ENCODE measurements at places on chromosomes 6 and 20.
A peak's percentile ranks its signal among the peaks of the same experiment; 100 is the strongest.

- no peak for DNase-seq
Measured at GRCh38 chr6:141580131-141580530, 552.6 kb upstream of the GJE1 start.

- DNase-seq = no peak
Measured at GRCh38 chr6:24755279-24755678, 19.5 kb upstream of the GMNN start.

GRCh38 chr6:29995340-29995777, 53.0 kb downstream of the HLA-A start:
- no peak for DNase-seq

GRCh38 chr6:101926149-101926925, 532.8 kb downstream of the GRIK2 start:
- no peak for DNase-seq

DNA sequence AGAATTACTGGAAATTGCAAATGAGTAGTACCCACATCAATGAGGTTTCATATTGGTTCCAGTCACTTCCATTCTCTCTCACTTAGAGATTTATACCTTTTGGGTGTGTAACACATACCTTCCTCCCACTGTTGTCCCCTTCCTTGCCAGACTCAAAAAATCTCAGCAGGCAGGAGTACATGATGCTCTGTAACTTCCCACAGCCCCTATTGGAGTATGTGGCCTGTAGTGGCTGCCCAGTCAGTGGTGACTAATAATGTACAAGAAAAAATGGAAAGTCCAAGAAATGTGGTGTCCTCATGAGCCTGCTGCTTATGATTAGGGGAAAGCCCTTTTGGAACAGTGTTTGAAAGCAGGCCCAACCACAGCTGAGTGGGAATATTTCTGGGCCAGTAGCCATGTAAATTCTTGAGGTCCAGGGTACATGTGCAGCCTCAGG, 312.0 kb downstream of the ZFAND3 start:
- no peak for DNase-seq

DNA sequence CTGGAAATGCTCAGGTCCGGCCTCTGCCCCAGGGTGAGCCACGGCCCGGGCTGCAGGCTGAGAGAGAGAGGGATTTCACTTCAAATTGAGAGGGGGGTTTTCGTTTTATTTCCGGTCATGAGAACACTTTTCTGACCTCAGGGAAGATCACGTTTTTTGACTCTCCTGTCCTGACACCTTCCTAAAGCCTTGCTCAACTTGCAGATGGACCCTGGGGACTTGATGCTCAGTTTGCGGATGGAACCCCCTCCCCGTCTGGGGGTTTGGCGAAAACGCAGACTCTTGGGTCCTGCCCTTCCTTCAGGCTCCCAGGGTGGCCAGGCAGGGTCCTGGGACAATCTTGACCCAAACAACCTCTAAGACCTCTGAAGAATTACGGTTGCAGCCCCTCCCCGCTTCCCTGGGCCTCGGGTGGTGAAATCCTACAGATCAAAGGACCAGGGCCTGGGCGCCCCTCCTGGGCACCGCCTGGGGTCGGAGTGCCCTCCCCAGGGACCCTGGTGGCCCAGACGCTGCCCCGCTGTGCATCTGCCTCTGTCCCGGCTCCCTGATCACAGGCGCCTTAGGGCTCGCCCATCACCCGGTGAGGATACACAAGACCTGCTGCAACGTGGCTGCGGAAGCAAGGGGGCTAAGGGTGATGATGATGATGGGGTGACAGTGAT, 148.2 kb downstream of the ERMARD start:
- DNase-seq = no peak

- peak; percentile 49 for DNase-seq
Measured at GRCh38 chr6:43772681-43773049, 2.7 kb downstream of the VEGFA start.

- no peak for DNase-seq
Measured at GRCh38 chr20:51959066-51959542, 156.8 kb upstream of the SALL4 start.

DNA sequence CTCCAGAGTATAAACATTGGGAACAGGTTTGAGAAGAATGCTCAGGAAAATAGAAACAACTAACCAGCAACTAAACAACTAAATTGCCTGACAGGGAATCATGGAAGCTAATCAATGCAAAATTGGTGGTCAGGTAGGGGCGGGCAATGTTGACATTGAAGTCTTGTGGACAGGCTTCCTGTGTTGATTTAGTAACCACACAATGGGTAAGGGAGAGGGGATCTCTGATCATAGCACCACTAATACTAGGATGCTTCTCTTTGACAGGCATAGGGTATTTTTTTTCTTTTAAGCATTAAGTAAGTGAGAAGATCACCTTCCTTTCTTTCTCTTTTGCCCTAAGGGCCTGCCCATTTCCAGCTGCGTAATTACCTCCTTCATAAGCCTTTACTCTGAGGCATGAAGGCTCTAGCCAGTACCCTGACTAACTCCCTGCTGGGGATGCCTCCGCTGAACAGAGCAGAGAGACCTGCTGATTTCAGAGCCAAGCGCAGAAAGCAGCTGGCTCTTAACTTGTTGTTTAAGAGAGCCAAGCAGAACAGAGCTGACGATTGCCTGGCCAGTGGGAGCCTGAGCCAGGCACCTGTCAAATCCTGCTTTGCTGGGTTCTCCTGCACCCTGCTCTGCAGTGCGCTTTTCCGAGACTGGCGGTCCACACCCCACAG, 118.7 kb downstream of the BMP2 start:
- no peak for DNase-seq

- no peak for DNase-seq
Measured at GRCh38 chr20:52294106-52294628, 102.6 kb upstream of the ZFP64 start.

GRCh38 chr6:149140910-149141290, 176.6 kb upstream of the TAB2 start:
- DNase-seq = no peak

- DNase-seq = no peak
Measured at GRCh38 chr20:46214824-46215488, 93.3 kb downstream of the CDH22 start.

DNA sequence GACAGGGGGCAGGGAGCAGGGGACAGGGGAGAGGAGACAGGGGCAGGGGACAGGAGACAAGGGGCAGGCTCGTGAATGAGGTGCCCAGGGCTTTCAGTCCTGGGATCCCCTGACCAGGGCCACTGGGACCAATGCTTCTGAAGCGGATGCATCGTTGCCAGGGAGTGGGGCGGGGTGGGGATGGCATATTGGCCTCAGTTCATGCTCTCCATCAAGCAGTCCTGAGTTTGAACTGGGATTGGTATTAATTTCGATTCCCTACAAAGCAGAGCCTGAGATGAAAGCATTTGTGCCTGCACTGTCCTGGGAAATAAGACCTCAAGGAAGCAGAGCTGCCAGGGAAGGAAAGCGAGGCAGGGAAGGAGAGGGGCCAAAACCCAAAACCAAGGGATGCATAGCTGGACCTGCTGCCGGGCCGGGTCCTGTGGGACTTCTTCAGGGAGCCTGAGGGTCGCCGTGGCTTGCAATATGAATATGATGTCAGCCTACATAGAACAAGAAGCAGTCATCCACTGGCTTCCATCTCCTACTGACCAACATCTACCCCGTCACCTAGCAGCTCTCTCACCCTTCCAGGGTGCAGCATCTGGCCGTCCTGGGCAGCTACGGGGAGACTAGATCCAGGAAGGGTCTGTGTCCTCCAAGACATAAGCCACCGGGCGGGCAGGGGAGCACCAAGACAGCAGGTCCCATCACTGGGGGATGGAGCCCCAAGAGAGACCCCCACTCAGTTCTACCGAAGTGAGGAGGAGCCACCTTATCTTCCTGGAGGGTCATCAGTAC, 233.3 kb downstream of the SYNDIG1 start:
- DNase-seq = no peak

DNA sequence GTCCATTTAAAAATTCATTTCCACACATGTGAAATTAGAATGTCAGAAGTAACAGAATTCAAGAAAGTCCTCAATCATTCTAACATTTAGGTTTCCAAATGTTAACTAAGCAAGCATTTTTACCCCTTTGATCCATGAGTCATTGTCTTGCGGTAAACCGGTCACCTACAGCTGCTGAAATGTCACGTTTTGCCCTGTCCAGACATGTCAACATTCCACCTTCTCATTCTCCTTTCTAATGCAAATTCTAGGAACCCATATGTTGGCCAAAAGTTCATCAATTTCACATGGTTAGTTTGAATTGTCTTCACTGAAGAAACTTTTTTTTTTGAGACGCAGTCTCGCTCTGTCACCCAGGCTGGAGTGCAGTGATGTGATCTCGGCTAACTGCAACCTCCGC, 117.2 kb downstream of the IPCEF1 start:
- DNase-seq = no peak

DNA sequence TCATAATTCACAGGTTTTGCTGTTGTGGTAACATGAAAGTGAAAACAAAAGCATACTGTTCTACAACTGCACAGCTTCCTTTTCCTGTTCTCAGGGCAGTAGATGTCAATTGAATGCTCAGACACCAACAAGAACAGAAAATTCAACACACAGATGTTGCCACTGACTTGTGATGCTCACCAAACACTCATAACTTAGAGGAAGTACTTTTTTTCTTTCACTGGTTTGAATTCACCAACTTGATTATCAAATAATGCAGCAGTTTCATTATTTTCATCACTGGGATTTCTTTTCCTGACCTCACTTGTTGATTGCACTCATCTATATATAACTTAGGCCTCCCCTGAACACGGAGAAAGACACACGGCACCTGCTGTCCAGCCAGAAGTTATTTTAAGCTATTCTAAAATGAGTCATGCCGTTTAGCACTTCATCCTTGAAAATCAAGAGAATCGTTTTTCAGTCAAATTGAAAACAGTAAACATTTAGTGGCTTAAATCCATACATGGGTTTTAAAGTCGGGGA, 949 bp downstream of the TXLNB start:
- no peak for DNase-seq

GRCh38 chr6:119173249-119174084, 95.0 kb upstream of the FAM184A start:
- DNase-seq = peak; percentile 91

DNA sequence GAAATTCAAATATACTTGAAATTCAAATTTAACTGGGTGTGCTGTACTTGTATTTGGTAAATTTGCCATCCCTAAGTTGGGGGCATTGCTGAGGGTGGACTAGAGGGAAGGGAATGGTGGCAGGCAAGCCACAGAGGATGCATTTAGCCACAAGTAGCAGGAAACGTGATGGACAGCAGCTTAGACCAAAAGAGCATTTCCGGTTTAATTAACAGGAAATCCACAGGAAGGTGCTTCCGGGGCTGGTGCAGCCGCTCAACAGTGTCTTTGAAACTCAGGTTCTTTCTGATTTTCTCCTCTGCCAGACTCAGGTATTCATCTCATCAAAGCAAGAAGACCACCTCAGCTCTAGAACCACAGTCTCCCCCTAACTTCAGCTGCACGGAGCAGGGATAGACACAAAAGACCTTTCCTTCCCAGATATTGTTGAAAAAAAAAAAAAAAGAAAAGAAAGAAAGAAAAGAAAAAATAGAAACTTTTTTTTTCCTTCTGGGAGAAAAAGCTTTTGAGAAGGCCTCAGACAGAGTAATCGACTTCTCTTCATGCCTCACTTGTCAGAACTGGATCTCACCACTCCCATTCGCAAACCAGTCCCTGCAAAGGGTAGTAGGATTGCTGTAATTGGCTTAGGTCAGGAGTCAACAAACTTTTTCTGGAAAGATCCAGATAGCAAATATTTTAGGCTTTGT, 8.0 kb upstream of the BCAS1 start:
- DNase-seq = peak; percentile 49

DNA sequence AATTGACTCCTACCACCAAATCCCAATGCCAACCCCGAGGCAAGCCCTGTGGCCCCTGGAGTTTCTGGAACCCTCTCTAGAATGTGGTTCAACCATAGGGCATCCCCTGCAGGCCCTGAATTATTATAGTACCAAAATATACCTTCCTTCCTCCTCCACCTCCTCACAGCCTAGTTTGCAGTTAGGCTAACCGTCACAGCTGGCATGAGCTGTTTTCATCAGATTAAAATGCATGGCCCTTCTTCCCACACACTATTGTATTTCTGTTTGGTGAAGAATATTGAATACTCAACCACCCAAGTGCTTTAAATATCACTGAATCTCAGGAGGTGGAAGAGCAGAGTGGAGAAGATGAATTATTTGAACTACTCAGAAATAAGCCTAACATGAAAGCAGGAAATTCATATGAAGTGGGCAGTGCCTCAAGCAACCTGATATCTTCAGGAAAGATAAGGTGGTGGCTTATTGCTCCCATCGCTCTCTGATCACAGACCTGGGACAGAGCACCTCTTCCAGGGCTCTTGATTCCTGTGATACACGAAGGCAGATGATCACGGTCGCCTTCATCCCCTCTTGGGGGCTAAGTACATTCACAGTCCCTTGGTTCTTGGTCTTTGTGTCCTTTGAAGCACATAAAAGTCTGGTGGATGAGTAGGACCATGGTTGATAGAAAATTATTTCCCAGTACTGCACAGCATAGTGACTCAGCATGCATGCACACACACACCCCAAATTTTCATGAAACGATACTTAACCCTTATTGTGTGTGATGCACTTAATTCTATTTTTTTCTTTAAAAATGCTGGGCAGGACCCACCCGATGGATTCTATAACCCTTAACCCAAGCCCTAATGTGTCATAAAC, 90.9 kb downstream of the PSMG4 start:
- DNase-seq = no peak

- DNase-seq = peak; percentile 59
Measured at GRCh38 chr20:53865901-53866793, 204.2 kb downstream of the BCAS1 start.

DNA sequence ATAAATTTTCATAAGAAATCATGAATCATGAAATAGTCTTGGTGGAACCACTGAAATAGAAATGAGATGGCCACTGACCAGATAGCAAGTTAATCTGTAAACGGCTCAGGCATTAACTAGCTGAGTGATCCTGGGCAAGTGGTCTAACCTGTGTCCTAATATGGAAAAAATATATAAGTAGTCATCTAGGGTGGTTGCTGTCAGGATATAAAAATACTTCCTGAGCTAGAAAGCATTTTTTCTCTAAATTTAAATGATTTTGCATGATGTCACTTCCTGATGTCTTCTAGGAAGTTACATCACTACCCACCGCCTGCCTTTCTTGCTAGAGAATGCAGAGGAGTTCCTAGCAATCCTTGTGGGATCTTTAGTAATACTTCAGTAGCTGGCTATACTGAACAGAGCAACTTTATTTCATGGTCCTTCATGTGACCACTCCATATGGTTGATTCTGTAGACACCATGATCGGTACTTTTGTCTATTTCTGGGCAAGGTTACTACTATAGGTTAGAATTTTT, 228.1 kb upstream of the CEP162 start:
- DNase-seq = no peak

All from HepG2 (cell line).